ENCODE measurements at places on chromosomes 2 and 18.
A peak's percentile ranks its signal among the peaks of the same experiment; 100 is the strongest.

DNA sequence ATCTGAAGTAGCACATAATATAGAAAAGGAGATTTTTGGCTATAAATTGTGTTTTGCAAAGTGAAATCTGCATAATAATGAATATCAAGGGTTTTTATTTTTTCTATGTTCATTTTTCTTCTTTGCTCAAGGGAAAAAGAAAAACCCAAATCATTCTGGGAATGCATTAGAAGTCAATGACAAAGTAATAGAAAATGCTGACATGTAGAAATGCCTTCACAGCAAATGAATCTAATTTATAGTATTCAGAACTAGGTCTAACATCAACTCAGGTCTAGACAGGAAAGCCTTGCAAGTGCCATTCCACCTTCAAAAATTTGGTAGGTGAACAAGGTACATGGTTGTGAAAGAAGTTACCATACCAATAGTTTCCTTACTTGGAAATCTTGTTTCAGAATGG is 831.5 kb upstream of the CELF4 start:
- no peak for DNase-seq

- no peak for DNase-seq
These were observed 494.2 kb downstream of the TSN start for GRCh38 chr2:122249673-122250072.

GRCh38 chr2:68045342-68045741 is 17.5 kb downstream of the C1D start:
- DNase-seq, result peak; percentile 29

- no peak for DNase-seq
These were observed 212.7 kb downstream of the AGAP1 start for GRCh38 chr2:235706506-235706905.

DNA sequence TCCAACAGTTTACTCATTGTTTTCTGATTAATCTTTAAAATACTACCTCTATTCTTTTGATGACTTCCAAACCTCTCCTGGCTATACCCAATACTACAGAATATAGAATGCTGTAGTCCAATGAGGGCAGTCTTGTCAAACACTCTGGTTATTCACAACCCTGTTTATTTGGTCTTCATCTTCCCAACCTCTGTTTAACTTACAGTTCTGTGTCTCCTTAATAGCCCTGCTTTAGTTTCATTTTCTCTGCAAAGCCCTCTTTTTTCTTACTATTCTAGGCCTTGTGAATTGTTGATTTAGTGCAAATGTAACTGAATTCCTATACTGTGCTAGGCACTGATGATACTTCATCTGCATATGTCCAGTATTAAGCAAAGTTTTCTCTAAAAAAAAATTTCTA is 40.0 kb downstream of the ACVR2A start:
- no peak for DNase-seq

- DNase-seq, result no peak
These were observed 6.1 kb upstream of the ST6GAL2 start for GRCh38 chr2:106892048-106892447.

- no peak for DNase-seq
These were observed 82.4 kb downstream of the DDX1 start for GRCh38 chr2:15673919-15674636.

- no peak for DNase-seq
These were observed 32.8 kb downstream of the TMEM163 start for GRCh38 chr2:134685967-134686366.

All from HAP-1 (cell line).